ENCODE measurements at places on chromosomes 7 and 10.

- DNase-seq: no peak
Observed at GRCh38 chr10:116764979-116765378, 22.6 kb upstream of the HSPA12A start.

GRCh38 chr7:151135525-151135845, 32.0 kb downstream of the GBX1 start:
- DNase-seq: no peak

DNA sequence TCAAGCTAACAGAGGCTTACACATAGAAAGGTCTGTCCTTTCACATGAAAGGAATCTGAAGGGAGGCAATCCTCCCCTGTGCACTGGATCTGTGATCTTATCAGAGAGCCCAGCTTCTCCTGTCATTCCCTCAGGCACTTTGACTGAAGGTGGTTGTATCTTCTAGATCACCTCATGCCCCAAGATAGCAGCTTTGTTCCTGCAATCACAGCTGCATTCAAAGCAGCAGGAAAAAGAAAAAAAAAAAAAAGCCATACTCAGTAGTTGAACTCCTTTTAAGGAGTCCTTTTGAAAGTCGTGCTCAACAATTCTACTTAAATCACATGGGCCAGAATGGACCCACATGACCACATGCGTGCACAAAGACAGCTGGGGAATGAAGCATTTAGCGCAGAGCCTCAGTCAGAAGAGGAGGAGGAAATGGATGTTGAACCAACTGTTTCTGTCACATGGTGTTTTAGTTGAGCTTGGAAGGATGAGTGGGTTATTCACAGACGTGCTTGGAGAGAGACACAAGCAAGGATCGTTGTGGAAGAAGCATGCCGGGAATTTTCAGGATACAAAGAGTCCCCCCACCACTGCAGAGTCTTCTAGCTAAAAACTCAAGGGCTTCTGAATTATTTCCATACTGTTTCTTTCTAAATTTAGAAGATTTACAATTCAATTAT, 13.0 kb upstream of the PFKP start:
- DNase-seq: no peak

DNA sequence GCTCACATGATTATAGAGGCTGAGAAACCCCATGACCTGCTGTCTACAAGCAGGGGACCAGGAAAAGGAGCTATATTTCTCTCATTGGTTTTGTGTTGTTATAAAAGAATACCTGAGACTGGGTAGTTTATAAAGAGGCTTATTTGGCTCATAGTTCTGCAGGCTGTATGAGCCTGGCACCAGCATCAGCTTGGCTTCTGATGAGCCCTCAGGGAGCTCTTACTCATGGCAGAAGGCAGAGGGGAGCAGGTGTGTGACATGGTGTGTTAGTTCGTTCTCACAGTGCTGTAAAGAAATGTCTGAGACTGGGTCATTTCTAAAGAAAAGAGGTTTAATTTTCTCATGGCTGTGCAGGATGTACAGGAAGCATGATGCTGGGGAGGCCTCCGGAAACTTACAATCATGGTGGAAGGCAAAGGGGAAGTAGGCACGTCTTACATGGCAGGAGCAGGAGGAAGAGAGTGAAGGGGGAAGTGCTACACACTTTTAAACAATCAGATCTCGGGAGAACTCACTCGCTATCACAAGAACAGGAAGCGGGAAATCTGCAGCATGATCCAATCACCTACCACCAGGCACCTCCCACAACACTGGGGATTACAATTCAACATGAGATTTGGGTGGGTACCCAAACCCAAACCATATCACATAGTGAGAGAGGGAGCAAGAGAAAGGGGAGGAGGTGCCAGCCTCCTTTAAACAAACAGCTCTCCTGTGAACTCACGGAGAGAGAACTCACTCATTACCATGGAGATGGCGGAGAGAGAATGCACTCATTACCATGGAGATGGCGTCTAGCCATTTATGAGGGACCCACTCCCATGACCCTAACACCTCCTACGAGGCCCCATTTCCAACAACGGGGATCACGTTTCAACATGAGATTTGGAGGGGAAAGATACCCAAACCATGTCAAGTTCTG, 133.4 kb downstream of the JCAD start:
- DNase-seq: no peak

- DNase-seq: no peak
Observed at GRCh38 chr10:97640868-97641811, 669 bp downstream of the PI4K2A start.

- DNase-seq: no peak
Observed at GRCh38 chr10:76022366-76022765, 590.9 kb downstream of the LRMDA start.

- no peak for DNase-seq
Observed at GRCh38 chr7:139043823-139044812, 8.3 kb upstream of the ZC3HAV1L start.

- DNase-seq: no peak
Observed at GRCh38 chr7:104039363-104039762, 49.9 kb upstream of the RELN start.

DNA sequence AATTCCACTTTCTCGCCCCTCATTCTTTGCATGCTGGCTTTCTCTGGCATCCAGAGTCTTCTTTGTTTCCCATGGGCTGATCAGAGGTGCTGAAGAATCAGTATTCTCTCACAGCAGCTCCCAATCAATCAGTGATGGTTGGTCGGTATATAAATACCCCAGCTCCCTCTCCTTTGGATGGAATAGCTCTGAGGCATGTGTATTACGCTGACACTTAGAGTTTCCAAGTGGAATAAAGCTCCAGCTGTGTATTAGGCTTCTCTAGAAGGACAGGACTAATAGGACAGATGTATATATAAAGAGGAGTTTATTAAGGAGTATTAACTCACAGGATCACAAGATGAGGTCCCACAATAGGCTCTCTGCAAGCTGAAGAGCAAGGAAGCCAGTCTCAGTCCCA, 218.3 kb upstream of the GRB10 start:
- peak; percentile 29 for DNase-seq

- no peak for DNase-seq
Observed at GRCh38 chr7:37249240-37249639, 199.4 kb downstream of the ELMO1 start.

DNA sequence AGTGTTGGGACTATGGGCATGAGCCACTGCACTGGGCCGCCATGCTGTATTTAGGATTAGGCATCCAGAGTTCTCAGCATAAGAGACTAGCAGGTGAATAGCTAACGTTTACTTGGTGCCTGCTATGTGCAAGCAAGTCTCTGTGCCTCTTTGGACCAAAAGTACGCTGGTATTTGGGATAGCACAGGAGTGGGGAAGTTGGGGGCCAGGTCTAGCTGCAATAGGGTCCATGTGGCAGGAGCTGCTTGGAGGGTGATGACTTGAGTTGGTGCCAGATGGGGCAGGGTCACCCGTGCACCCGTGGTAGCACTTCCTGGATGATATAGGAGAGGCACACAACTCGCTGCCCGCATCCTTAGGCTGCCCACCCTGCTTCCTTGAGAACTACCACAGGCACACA, 22.4 kb downstream of the NACAD start:
- DNase-seq: no peak

GRCh38 chr10:79483948-79484347, 28.4 kb upstream of the EIF5AL1 start:
- no peak for DNase-seq

DNA sequence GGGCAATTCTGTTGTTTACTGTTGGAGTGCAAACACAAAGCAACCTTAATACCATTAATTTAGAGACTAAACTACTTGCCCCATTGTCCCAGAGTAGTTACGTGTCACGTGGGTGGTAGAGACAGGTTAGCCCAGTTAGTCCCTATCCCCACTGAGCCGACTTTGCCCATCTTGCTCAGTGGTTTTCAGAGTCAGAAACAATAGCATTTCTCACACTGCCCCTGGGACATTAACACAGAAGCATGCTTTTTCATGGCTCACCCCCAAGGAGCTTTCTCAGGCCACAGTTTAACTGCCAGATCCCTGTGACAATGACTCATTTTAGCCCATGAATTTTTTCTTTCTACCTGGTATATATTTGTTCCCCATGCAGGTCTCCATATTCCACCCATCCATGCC, 271.0 kb downstream of the POU6F2 start:
- DNase-seq: no peak

DNA sequence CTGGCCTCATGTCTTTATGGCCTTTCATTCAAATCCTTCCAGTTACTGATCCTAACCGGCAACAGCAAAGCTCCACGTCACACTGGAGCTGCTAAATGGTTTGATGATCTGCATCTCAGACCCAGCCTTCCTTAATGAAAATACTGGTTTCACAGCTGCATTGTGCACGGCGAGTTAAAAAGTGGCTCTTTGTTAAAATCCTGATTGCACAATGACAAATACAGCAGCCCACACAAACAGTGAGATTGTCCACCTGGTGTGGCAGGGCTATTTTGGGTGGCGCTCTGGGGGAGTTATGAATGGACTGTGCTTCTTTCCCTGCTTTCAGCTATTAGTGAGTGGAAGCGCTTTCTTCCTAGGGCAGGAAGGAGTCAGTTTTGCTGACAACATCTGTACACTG, 63.4 kb upstream of the C1QL3 start:
- no peak for DNase-seq

DNA sequence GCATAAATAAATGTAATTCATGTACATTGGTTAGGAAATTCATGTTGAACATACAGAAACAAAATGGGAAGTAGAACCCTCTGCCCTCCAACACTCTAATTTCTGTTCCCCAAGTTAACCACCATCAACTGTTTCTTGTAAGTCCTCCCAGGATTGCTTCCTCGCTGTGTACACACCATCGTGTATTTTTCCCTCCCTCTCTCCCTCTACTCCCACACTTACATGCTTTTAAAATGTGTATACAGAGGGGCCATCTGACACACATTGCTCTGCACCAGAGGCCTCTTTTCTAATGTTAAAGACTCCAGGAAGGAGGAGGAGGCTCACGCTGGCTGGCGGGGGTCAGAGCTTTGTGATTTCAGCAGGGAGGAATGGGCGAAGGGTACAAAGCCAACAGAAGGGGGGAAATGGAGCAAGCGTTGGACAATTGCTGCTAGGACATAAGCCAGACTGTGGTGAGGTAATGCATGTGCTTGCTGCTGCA, 1.9 kb upstream of the EPHA1 start:
- DNase-seq: no peak

- peak; percentile 99 for DNase-seq
Observed at GRCh38 chr7:105932835-105933477, 30.1 kb upstream of the CDHR3 start.

- no peak for DNase-seq
Observed at GRCh38 chr7:32761451-32762205, 129.9 kb downstream of the KBTBD2 start.

All from SW480 (cell line).